ENCODE measurements at places on chromosomes 7 and 10.

GRCh38 chr7:47948141-47948790 is at the start of gene PKD1L1:
Gene PKD1L1, minus strand, starts transcription at chr7:47948466. Its CDS starts 26 bp downstream, at chr7:47948440.
- DNase-seq = no peak

DNA sequence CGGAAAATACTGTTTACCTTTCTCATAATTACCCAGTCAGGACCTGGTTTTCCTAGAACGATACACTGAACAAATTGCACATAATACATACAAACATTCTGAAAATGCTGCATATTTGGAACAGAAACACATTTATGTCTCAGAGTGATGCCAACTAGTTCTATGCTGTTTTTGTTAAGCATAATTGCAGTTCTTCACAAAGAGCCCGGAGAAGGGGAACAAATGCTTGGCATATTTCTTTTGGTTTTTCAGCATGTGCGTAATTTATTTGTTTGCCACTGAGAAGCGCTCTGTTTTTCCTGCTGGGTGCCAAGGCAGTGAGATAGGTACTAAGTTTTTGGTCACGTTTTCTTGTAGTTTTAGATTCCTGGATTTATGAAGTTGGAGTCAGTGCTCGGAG is 181.0 kb upstream of the MDFIC start:
- no peak for DNase-seq

GRCh38 chr7:11667810-11668185 is 164.2 kb downstream of the THSD7A start:
- no peak for DNase-seq

DNA sequence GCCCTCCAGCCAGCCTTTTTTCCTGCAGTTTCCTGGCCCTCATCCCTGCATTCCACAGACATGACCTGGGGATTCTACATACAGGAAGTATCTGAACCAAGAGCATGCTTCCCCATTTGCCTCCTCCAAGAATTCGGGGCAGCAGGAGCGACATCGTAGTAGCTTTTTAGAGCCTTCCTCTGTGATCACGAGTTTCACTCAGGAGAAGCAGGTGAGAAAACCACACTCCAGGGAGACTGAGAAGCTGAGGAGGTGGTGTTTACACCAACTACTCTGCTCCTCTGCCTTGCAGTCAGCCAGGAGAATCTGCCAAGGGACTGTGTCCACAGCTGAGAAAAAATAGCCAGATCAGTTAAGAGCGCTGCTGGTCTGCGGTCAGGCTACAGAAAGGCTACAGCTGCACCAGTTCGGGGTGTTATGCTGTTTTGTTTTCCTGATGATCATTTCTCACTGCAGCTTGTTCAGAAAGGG is 54.1 kb downstream of the HSPA12A start:
- DNase-seq = peak; percentile 15

- DNase-seq = peak; percentile 84
These were observed 74.3 kb upstream of the GNAI1 start for GRCh38 chr7:80060218-80060806.

DNA sequence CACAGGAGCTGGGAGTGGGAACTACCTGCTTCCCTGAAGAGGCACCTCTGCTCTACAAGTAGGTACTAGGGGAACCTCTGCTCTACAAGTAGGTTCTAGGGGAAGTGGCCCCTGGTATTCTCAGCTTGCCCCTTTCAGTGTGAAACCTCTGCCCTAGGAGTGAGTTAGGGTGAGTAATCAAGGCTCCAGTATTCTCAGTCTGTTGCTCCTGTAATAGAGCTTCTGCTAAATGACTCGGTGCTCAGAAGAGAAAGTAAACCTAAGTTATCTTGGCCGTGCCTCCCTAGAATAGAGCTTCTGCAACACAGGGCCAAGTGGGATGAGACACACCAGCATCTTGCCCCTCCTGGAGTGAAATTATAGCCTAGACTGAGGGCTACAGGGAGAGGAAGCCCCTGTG is 13.4 kb upstream of the RASSF4 start:
- no peak for DNase-seq

DNA sequence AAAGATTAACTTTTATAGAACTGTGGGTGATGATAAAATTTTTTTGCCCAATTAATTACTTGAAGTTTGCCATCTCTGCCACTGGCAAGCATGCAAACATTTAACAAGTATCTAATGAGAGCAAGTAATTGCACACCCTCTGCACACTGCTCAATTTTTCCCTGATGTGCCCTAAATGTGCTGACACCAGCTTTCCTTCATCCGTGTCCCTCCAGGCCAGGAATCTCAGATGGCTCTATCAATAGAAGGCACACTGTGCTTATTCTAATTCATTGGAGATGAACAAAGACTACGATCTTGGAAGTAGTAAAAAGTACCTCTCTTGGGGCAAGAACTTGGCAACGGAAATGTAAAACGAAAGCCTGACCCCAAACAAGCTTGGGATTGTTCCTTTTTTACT is 212.1 kb downstream of the GPR37 start:
- DNase-seq = no peak

DNA sequence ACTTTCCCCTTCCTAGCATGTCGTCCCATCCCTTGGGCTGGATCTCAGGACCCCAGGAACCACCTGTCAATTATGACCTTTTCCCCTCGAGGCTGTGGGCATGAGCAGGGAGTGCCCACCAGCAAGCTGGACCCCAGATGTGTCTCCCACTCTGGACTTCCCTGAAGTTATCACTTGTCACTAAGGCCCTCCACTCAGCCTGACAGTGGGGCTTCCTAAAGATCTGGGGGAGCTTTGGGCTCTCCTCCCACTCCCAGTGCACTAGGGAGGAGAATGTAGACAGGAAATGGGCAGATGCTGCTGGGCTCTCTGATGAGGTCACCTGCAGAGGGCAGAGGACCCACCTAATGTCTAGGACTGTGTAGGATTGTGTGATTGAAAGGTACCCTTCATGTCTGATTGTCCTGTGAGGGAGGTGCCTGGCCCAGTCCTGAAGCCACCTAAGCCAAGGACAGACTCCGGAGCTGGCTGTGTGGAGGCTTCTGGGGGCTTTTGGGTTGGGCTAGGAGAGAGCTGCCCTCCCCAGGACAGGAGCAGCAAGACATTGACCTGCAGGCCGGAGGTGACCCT is 18.7 kb downstream of the MYO1G start:
- no peak for DNase-seq

DNA sequence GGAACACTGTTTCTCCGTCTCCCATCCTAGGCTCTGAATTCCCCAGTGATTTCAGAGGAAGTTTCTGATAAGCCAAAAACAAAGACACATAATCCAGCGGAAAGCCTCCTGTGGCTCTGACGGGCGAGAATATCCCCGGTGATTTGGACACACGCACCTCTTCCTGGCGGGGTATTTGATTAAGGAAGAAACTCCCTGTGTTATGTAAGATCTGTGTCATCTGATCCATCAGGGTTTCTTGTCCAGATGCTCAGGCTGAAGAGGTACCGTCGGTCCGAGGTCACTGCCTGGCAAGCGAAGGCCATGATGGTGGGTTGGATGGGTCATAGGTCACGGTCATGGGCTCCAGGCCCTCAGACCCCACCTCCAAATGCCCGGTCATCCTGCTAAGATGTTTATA is 39.6 kb upstream of the DNAJB6 start:
- DNase-seq = no peak

DNA sequence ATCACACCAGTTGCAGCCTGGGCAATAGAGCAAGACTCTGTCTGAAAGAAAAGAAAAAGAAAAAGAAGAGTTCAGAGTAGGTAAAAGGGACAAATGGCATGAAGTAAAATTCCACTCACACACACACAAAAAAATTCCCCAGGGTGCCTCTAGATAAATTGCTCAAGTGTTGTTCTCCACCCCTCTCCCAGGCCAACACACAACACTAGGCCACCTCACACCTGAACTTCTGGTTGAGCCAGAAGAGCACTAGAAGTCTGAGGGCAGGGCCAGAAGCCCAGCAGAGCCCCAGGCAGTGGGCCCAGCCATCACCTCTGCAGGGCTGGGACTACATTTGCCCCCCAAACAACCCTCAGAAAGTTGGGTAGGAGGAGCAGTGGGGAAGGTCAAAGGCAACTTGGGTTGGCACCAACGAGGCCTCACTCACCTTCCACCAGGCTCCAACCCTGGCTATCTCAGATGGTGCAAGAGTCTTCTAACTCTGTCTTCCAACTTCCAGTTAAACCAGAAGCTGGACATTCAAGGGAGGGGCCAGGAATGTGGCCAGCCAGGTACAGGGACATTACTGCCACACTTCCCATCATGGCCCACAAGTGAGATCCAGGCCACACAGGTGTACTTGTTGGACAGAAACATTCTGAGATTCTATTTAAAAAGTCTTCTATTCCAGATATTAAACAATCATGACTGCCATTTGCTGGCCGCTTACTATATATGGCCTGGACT is 25.6 kb upstream of the DLX6 start:
- DNase-seq = no peak

DNA sequence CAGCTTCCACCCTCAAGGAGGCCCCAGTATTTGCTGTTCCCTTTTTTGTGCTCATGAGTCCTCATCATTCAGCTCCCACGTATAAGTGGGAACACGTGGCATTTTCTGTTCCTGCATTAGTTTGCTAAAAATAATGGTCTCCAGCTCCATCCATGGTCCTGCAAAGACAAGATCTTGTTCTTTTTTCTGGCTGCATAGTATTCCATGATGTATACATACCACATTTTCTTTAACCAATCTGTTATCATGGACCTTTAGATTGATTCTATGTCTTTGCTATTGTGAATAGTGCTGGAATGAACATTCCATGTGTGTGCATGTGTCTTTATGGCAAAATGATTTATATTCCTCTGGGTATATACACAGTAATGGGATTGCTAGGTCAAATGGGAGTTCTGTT is 17.0 kb downstream of the KRIT1 start:
- no peak for DNase-seq

DNA sequence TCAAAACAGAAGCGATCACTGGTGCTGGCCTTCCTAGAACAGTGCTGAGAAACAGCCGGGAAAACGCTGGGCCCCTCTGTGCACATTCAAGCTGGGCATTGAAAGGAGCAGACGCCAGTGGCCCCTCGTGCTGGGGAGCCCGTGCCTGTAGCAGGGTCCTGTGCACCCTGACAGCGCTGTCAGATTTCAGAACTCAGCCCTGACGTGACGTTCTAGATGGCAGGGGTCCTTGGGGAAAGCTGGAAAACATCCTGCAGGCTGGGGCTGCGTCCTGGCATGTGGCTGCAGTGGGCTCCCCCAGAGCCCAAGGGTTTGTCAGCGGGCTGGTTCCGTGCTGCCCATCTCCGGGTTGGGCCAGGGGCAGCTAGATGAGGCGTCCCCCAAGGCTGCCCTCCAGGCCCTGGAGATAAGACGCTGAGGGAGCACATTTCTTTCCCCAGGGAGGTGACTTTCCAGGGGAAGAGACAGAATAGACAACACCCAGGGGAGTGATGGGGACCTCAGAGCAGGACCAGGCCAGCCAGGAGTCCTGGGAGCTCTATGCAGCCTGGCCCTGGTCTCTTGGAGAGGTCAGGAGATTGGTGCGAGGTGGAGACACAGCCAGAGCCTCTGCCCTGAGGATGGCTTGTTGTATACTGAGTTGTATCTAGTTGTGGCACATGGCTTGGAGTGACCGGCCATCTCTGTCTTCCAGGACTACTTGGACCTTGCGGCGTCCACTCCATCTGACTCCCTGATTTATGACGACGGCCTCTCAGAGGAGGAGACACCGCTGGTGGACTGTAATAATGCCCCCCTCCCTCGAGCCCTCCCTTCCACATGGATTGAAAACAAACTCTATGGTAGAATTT is 12.1 kb upstream of the CSGALNACT2 start:
- no peak for DNase-seq

- no peak for DNase-seq
These were observed 13.9 kb downstream of the FLNC start for GRCh38 chr7:128843938-128844621.

DNA sequence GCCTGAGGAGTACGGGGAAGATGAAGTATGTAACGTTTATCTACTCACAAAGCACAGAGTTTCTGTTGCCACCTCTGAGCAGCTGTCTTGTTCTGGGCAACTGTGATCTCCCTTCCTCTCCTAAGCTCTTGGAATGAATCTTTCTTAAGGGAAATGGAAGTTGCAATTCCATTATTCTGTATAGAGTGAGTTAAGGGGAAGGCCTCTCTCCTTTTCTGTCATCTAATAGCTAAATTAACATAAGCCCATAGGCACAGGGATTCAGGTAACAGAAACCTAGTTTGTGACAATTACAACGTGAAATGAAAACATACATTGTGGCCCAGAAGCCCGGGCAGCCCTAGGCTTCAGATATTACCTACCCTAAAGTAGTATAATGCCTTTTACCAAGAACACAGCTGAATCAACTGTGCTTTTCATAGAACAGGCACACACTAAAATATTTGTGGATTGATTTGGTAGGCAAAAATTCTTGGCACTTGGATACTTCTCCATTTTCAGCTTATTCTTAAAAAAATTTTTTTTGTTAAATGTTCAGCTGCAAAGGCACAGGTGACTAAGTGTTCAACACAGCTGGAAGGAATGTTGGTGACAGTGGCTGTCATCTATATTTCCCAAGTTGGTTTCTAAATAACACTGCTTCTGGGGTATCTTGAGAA is 3.8 kb upstream of the PDCD4 start:
- no peak for DNase-seq

DNA sequence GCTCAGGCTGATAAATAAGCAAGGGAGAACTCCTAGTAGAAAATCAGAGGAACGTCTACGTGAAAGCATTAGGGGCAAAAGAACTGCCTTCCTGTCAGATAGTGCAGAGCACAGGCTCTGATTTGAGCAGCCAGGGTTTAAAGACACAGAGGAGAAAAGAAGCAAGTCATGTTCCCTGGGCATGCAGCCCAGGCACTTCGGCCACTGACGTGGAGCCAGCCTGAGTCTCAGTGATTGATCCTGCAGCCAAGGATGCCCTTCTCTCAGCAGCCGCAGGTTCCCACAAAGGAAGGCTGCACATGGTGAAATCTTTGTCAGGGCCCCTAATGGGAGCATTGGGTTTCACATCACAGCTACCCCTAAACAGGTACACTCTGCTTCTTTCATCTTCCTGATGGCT is 161.7 kb upstream of the HPS1 start:
- DNase-seq = peak; percentile 7

GRCh38 chr7:114082642-114083165 is 163.9 kb upstream of the PPP1R3A start:
- peak; percentile 56 for DNase-seq

GRCh38 chr7:96188174-96188581 is 133.7 kb downstream of the SLC25A13 start:
- no peak for DNase-seq

DNA sequence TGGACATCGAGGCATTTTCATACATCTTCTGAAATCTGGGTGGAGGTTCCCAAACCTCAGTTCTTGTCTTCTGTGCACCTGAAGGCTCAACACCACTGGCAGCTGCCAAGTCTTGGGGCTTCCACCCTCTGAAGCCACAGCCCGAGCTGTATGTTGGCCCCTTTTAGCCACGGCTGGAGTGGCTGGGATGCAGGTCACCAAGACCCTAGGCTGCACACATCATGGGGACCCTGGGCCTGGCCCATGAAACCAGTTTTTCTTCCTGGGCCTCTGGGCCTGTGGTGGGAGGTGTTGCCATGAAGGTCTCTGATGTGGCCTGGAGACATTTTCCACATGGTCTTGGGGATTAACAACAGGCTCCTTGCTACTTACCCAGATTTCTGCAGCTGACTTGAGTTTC is 62.1 kb downstream of the INPP5A start:
- DNase-seq = no peak

GRCh38 chr7:92289321-92289720 is 43.5 kb downstream of the ANKIB1 start:
- no peak for DNase-seq

- no peak for DNase-seq
These were observed 141.9 kb upstream of the MKI67 start for GRCh38 chr10:128268015-128268722.

All from astrocyte of the spinal cord (primary cell).